ENCODE measurements at places on chromosomes 7 and 10.

DNA sequence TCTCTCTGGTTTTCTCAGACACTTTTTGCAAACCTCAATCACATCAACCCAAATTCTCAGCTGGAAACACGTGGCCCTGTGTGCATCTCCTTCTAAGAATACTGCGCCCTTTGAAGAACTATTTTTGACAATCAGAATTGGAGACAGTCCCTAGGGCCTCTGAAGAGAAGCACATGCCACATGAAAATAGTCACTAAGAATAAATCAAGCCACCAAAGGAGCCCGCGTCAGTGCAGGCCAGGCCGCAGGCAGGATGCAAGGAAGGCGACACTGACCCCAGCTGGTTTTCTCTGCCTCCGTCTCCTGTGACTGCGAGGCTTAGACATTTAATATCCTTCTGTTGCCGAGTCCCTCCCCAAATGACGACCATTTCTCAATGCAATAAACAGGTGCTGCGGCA is 88.0 kb upstream of the ADAM12 start:
- DNase-seq = no peak

DNA sequence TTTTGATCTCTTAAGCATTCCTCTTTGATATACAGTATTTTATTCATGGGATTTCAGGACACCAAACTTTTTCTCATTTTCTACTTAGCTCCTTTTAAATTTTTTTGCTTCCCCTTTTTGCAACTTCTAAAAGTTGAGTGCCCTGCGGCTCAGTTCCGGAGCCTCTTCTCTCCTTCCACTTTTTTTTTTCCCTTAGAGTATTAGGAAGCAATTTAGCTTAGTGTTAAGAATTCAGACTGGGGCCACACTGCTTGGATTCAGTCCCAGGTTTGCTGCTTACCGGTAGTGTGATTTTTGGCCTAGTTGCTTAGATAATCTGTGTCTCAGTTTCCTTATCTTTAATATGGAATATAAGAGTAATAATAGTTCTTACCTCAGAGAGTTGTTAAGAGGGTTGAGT is 3.4 kb downstream of the STAM start:
- no peak for DNase-seq

- peak; percentile 18 for DNase-seq
Measured at GRCh38 chr7:122092964-122093797, 50.9 kb downstream of the AASS start.

DNA sequence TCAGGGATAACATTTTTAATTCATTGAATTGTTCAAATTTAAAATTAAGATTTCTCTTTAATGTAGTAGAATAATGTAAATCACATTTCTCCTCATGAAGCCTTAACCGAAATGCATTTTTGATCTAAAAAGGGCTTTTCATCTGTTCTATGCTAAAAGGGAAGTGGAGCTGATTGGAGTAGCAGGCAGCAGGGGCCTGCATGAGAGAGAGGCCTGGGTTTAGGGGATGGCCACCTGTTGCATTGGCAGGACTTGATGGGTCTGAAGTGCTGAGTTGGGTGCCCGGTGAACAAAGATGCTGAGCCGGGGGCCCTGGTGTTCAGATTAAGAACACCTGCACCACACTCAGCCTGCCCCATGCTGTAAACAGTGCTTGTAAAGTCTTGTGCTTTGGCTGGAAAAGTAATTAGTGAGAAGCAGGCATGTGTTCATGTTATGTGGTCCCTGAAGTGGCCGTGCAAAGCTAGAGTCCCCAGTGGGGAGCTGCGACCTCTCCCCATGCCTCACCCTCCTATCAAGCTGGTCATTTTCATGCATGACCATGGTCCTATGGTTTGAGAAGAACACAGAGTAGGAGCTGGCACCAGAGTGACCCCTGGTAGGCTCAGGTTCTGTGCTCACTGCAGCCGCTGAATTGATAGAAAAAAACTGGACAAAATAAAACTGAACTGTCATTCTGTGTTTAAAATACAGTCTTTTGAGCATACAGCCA is 124.3 kb downstream of the ADCY1 start:
- no peak for DNase-seq

GRCh38 chr7:16935341-16935735 is 53.6 kb upstream of the AGR3 start:
- DNase-seq = no peak

- DNase-seq = no peak
Measured at GRCh38 chr7:42074076-42074475, 162.9 kb downstream of the GLI3 start.

- no peak for DNase-seq
Measured at GRCh38 chr10:93995598-93996271, 2.0 kb downstream of the PLCE1 start.

- no peak for DNase-seq
Measured at GRCh38 chr7:154183946-154184345, 131.7 kb downstream of the DPP6 start.

DNA sequence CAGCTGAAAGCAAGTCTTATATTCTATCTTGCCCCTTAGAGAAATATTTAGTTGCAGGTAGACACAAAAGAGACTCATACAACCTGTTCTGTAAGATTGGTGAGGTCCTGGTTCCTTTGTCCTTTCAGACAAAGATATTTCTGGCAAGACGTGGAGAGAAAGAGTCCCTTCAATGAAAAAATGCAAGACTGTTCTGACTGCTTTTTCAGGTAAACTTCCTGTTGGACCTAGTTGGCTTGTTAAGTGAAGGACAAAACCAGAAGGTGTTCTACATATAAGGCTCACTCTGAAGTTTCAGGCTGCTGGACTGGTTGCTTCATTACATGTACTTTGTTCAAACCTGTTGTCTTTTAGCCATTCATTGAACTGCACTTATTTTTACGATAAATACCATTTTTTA is 119.0 kb upstream of the PTPRZ1 start:
- no peak for DNase-seq

DNA sequence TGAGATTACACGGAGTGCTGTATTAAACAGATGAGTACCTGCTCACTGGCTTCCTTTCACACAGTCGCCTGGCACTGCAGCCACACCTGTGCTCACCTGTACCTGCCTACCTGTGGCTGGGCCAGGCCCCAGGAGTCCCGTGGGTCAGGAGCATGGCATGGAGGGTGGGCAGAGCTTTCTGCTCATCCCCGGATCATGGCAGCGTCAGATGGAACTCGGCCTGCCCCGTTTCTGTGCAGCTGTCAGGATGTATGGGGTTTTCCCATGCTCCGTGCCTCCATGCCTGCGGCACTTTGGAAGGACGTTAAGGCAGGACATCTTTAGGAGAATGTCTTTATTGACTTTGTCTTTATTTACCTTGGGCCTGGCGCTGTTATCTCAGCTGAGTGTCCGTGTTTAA is 112.2 kb downstream of the MGMT start:
- DNase-seq = no peak

DNA sequence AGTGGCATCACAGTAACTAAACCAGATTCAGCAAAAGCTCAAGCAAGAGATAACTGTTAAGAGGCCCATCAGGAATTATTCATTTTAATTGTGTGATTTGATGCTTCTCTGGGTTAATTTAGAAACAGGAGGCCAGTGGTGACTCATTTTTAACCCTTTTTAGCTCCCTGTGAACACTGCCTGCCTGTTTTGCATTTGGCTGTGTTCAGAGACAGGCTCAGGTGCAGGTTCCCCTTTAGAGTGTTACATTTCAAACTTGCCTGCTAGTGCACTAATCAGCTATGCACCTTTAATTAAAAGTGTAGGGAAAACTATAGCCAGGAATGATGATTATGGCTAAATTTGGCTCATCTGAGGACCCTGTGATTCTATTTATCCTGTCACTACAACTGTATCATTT is 6.5 kb downstream of the STAMBPL1 start:
- DNase-seq = no peak

DNA sequence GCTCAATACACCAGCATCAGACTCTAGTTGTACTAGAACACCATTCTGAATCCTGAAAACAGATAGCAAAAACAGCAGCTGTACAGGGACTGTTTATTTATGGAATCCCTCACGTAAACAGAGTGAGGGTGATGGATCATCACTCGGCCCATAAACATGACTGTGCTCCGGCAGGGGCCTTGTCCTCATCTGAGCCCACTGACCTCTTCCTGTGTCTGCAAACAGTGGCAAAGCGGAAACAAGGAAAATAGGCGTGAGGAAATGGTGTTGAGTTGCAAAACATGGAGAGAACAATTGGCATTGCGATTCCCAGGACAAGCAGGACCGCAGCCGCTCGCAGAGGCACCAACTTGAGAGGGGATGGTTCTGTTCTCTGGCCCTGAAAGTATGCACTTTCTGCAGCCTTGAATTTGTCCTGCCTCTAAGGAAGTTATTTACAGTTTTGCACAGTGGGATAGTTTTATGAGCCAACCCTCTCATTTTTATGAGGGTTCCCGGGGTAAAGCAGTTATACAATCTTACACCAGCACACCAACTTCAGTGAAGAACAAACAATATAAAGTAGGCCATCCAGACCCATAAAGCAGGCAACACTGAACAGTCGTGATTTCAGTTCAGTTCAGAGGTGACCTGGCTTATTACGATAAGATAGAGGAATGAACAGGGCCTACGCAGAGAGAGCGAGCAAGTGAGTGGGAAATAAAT is 248.0 kb upstream of the FZD8 start:
- no peak for DNase-seq

DNA sequence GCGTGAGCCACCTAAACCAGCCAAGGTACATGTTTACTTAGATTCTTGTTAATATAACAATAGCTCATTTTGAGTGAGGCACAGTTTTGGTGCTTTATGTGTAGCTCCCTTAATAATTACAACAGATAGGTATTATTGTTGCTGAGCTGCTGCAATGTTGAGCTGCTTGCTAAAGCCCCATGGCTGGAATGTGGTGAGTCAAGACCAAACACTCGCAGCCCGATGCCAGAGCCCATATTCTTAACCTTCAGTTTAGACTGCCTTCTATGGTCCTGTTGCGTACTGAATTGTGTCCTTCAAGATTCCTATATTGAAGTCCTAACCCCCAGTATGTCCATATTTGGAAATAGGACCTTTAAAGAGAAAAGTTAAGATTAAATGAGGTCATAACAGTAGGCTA is 407.1 kb downstream of the NEBL start:
- no peak for DNase-seq

DNA sequence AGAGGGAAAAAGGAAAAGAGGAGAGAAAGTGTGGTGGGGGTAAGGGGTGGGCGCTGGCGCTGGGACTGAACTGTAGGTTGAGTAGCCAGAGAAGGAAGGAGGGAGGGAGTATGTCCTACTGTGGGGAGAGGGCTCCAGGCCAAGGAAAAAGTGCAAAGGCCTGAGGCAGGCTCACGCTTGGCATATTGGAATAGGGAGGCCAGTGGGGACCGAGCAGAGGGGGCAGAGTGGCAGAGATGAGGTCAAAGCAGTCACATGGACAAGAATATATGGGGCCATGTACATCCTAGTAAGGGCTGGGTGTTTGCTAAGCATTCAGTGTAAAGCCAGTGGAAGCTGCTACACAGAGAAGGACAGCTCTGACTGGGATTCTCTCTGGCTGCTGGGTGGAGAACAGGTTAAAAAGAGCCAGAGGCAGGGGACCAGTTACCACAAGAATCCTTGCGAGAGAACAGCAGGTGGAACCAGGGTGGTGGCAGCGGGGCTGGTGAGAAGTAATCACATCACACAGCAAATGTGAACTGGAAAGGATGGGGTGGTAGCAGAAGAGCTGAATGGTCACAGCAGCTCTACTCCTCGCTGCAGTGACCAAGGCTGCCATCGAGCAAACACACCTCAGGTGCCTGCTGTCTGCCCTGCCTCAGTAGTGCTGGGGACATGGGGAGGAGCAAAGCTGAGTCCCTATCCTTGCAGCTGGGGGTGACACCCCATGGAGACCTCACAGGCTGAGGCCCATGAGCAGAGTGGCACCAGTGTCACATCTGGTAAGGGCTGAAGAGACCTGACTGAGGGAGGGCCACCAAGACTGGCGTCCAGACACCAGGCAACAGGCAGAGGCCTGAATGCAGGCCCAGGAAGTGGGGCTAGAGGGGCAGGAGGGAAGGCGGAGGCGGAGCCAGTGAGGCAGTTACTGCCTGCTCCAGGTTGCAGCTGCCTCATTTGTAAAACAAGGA is 39.5 kb downstream of the FAM53B start:
- no peak for DNase-seq

DNA sequence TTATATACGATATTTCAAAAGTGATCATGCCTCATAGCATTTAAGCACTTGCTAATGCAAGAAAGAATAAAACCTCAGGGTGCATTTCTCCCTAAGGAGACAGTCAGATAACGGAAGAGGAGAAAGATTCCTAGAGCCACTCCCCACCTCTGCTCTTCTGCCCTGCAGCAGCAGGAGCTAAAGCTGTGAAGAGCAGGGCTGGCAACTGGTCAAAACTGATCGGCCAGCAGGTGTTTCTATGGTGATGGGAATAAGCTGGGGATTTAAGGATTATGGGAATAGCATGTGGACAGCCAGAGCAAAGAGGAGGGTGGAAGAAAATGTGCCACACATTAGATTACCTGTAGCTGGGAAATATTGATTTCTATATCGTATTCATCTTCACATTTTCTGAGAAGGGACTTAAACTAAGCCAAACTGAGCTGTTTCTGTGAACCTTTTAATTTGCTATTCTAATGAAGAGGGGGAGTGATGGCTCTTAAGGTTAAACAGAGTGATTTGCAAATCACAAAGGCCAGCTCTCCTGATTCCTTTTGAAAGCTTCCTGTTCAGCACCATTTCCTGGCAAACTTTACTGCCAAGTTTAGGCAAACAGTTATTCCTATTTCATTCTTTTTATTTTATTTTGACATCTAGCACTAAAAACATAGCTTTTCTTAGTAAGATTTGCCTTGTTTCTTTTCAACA is 268.9 kb upstream of the PFKP start:
- no peak for DNase-seq

DNA sequence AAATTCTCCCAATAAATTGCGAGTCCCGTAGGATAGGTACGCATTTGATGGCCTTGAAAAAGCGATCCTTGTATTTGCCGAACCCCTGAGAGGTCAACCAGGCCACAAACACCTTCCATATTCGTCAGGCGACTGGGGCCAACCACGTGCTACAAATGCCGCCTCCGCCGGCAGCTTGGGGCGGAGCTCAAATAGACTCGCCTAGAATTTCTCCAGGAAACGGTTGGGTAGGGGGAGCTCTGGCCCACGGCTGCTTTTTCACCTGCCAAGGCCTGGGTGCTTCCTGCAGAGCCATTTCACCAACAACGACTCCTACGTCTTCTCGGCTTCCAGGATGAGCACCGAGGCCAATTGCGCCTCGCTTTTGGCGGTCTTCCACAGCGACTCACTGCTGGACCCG is 53.4 kb upstream of the KIF5B start:
- DNase-seq = no peak

GRCh38 chr10:23692736-23693135 is 253.9 kb downstream of the OTUD1 start:
- no peak for DNase-seq

DNA sequence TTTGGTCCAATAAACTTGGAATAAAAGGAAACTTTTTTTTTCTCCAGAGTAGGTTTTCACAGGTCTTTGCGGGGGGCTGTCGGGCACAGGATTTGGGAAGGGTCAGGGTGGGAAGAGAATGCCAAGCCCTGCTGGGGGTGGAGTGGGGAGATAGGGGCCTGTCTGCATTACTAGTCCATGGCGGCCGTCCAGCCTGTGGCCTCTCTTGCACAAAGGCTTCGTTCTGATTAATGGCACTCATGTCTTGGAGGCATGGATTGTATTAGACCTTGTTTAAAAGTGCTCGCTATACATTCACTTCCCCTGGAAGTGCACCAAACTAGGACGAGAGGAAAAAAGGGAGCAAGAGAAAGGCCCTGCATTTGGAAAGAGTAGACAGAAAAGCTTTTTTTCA is 37.2 kb downstream of the LRMDA start:
- DNase-seq = no peak

GRCh38 chr7:116706668-116707126 is 34.7 kb downstream of the MET start:
- no peak for DNase-seq

- no peak for DNase-seq
Measured at GRCh38 chr10:5744849-5745248, 60.2 kb downstream of the TASOR2 start.
